ENCODE measurements at places on chromosomes 7 and 10. TPM values are rescaled to one million over a fixed set of nuclear protein-coding genes. Genes with fewer than 3 reads are reported as not detected.

The RNF32 gene
- 1.7 TPM for total RNA-seq

The CFAP43 gene
- 0.19 TPM for total RNA-seq

The OR2A12 gene
- total RNA-seq, result not detected

The MAGI2 gene
- 0.31 TPM for total RNA-seq

The ALOX5 gene
- total RNA-seq, result 22.4 TPM

The FANK1 gene
- 3.2 TPM for total RNA-seq

The CRYGN gene
- total RNA-seq, result not detected

DNA sequence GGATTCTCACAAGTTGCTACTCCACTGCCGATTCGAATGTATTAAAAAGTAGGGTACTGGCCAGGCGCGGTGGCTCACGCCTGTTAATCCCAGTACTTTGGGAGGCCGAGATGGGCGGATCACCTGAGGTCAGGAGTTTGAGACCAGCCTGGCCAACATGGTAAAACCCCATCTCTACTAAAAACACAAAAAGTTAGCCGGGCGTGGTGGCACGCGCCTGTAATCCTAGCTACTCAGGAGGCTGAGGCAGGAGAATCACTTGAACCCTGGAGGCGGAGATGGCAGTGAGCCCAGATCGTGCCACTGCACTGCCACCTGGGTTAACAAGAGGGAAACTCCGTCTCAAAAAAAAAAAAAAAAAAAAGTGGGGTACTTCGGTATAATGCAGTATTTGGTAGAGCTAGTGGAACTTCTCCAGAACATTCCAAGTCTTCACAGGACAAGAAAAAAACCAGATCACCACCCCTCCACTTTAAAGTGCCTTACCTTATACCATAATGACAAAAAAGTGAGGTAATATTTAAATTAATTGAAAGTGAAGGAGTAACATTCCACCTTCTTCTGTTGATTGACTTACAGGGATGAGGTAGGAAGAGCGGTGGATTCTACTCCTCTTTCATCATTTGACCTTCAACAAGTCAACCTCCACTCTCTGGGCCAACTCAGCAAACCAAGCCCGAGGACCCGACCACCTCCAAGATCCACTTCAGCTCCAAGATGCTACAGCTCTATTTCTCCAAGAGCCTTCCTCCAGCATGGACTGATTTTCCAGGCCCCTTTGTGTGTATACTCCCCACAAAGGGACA is 2.0 kb downstream of the BAZ1B start:
- peak overlapping the region; percentile 59 for H3K4me3 ChIP-seq
- no peak for DNase-seq
- no peaks in the 10 kb centered on the region for H3K36me3 ChIP-seq

DNA sequence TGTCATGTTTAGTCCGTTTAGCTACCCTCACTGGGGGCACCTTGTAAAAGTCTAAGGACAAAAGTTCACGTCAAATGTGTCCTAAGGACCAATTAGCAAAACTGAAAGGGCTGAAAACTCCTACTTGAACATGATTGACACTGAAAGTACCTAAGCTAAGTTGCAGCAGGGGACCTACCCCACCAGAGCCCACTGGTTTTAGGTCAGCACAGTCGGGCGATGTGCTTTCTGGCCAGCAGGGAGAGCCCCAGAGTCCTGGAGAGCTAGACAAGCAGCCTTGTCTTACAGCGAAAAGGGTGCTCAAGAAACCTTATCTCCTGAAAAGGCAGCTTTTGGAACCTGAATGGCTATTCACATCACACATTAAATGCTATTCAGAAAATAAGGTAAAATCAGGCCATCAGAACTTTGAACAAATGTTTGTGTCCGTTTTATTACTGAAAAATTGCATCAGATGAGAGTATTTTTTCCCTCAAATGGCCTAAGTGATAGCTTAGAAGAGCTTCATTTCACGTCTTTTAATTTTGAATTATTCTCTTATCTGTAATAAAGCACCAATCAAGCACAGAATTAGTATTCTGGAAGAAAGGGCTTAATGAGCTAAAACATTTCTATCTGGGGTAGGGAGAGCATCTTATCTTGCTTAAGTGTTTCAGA is 52.2 kb upstream of the MKI67 start:
- H3K4me1 ChIP-seq, result no peaks in the 10 kb centered on the region
- H3K27ac ChIP-seq, result no peak overlapping the region
- DNase-seq, result no peak
- H3K27me3 ChIP-seq, result peaks cover 11% of the 10 kb centered on the region
- H3K4me3 ChIP-seq, result no peak overlapping the region

DNA sequence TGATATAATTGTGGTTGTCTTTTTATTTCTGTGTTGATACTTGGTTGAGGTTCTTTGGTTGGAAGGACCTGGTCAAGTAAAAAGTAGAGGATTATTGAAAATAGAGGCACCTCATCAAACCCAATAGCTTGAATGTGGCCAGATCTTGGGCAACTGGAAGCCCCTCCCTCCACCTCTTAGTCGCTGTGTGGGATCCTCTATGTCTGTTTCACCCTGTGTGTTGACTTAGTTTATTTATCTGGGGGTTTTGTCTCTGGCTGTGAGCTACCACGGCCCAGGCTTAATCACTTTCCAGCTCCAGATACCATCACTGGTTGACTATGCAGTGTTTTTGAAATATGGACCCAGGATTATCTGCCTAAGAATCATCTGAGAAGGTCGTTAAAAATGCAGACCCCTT is 58.3 kb downstream of the AP3M1 start:
- no peaks in the 10 kb centered on the region for H3K27me3 ChIP-seq
- H3K36me3 ChIP-seq, result peaks cover 17% of the 10 kb centered on the region
- H3K4me3 ChIP-seq, result no peak overlapping the region
- no peaks in the 10 kb centered on the region for H3K4me1 ChIP-seq
- no peak for DNase-seq

DNA sequence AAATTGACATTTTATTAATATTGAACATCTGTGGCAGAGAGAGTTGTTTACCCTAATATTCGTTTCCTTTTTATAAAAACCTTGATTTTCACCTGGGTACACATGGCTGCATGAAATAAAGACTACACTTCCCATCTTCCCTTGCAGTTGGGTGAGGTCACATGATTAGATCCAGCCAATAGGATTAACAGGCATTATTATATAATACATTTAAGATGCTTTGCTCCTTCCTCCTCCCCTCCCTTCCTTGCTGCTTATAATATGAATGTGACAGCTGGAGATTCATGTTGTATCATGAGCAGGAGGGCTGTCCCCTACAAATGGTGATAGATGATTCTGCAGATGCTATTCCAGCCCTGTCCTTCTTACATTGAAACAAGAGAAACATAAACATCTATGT is 146.6 kb downstream of the SH2D4B start:
- DNase-seq, result no peak
- H3K36me3 ChIP-seq, result no peaks in the 10 kb centered on the region
- H3K4me1 ChIP-seq, result no peaks in the 10 kb centered on the region
- no peak overlapping the region for H3K27ac ChIP-seq
- no peaks in the 10 kb centered on the region for H3K27me3 ChIP-seq

DNA sequence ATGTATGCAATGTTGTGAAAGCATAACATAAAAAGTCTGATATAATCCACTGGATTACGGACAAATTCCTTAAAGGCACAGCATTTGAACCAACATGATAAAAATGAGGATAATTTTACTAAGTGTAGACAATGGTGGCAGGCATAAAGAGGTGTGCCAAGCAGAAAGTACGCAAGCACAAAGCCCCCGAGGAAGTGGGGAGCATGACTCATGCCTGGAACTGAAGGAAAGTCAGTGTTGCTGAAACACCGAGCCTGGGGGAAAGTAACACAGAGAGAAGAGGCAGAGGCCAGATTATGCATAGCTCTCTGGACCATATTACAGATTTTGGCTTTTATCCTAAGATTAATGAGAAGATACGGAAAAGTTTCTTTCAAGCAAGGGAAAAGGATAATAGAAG is 490.0 kb upstream of the PHF14 start:
- no peaks in the 10 kb centered on the region for H3K4me1 ChIP-seq
- no peak overlapping the region for H3K27ac ChIP-seq
- H3K36me3 ChIP-seq, result no peaks in the 10 kb centered on the region
- no peaks in the 10 kb centered on the region for H3K27me3 ChIP-seq

DNA sequence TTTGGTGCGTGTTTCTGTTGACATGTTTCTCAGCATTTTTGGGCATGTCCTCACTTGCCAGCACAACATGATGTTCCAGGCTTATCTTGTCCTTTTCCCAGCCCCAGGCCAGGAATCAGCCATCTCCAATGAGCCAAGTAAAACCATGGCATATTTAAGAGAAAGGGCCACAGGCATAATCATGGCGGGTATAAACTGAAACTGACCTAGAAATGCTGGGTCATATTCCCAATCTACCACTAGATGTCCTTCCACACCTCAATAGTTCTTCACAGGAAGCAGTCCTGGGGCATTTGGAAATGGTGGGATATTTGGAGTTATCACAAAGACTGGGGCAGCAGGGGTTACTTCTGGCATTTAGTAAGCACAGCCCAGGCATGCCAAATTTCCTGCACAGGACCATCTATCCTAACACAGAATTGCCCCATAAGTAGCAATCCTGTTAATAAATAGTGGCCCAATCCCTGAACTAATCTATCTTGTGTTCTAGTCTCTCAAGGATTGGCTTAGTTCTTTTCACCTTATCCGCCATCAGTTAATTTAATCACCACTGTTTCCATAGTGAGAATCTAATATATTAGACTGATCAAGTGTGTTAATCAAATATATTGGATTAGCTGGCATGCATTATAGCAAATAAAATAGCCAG is 101.6 kb downstream of the NPSR1 start:
- no peaks in the 10 kb centered on the region for H3K4me1 ChIP-seq
- no peaks in the 10 kb centered on the region for H3K27me3 ChIP-seq
- H3K27ac ChIP-seq, result no peak overlapping the region
- no peaks in the 10 kb centered on the region for H3K36me3 ChIP-seq

- no peaks in the 10 kb centered on the region for H3K36me3 ChIP-seq
- H3K27me3 ChIP-seq, result peaks cover 57% of the 10 kb centered on the region
- DNase-seq, result no peak
- no peak overlapping the region for H3K27ac ChIP-seq
- no peaks in the 10 kb centered on the region for H3K4me1 ChIP-seq
These were observed 22.1 kb downstream of the CFAP46 start for GRCh38 chr10:132920101-132920925.

DNA sequence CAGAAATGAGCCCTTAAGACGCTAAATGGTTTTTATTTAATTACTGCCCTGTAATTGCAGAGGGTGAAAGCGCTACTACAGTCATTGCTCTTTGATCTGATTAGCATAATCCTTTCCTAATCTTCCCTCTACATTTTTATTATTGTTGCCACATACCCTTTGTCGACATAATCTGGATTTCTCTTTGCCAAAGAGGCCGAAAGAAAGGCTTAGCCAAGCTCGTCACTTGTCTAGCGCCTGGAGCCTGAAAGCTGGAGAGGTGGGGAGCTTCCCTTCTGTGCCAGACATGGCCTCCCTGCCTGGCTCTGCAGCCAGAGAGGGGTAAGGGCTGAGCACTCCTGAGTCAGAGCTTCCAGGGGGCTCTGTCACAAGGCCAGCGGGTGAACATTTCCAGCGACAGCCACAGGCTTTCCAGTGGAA is 145.9 kb downstream of the PRKAG2 start:
- H3K4me1 ChIP-seq, result peaks cover 26% of the 10 kb centered on the region
- no peak for DNase-seq
- H3K27ac ChIP-seq, result peak overlapping the region; percentile 8
- H3K4me3 ChIP-seq, result no peak overlapping the region
- H3K27me3 ChIP-seq, result peaks cover 59% of the 10 kb centered on the region
- no peaks in the 10 kb centered on the region for H3K36me3 ChIP-seq

- no peaks in the 10 kb centered on the region for H3K27me3 ChIP-seq
- H3K4me1 ChIP-seq, result peaks cover 11% of the 10 kb centered on the region
- peak overlapping the region; percentile 80 for H3K27ac ChIP-seq
These were observed 47.6 kb downstream of the SMURF1 start for GRCh38 chr7:99096124-99096887.

- no peaks in the 10 kb centered on the region for H3K36me3 ChIP-seq
- H3K27ac ChIP-seq, result no peak overlapping the region
These were observed 282.5 kb upstream of the TEX47 start for GRCh38 chr7:89077992-89078391.

GRCh38 chr10:60042262-60042661 is 135.9 kb upstream of the CCDC6 start:
- DNase-seq, result no peak
- H3K4me3 ChIP-seq, result no peak overlapping the region
- H3K27ac ChIP-seq, result no peak overlapping the region
- no peaks in the 10 kb centered on the region for H3K4me1 ChIP-seq
- H3K27me3 ChIP-seq, result no peaks in the 10 kb centered on the region
- no peaks in the 10 kb centered on the region for H3K36me3 ChIP-seq

- no peaks in the 10 kb centered on the region for H3K27me3 ChIP-seq
- H3K36me3 ChIP-seq, result peaks cover 68% of the 10 kb centered on the region
- DNase-seq, result no peak
- no peak overlapping the region for H3K27ac ChIP-seq
These were observed 79.8 kb downstream of the RALA start for GRCh38 chr7:39703144-39703543.

- H3K4me1 ChIP-seq, result peaks cover 70% of the 10 kb centered on the region
- H3K27me3 ChIP-seq, result no peaks in the 10 kb centered on the region
- no peaks in the 10 kb centered on the region for H3K36me3 ChIP-seq
- DNase-seq, result no peak
These were observed 17.9 kb downstream of the TES start for GRCh38 chr7:116228241-116228640.

DNA sequence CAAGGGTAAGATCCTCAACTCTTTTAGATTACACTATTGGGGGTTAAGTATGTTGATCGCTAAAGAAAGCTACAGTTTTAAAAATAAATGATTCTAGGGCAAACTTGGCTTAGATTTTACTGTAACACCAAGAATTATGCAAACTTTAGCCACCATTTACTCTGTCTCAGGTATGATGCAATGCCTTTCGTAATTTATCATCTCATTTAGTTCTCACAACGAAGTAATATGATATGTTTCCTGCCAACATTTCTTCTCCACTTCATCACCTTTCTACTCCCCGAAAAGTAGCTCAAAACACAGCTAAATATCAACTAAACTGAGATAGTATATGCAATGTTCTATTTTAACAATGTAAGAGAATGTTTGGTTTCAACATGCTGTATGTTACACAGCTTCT is 21.1 kb downstream of the FAM133B start:
- DNase-seq, result no peak
- H3K4me1 ChIP-seq, result no peaks in the 10 kb centered on the region
- no peak overlapping the region for H3K4me3 ChIP-seq

GRCh38 chr7:38051786-38052185 is 126.3 kb upstream of the STARD3NL start:
- DNase-seq, result no peak
- no peaks in the 10 kb centered on the region for H3K36me3 ChIP-seq
- H3K27me3 ChIP-seq, result no peaks in the 10 kb centered on the region

- H3K4me3 ChIP-seq, result no peak overlapping the region
- H3K27me3 ChIP-seq, result no peaks in the 10 kb centered on the region
- H3K36me3 ChIP-seq, result no peaks in the 10 kb centered on the region
These were observed 37.3 kb downstream of the EGFR start for GRCh38 chr7:55056068-55056467.

- H3K27me3 ChIP-seq, result no peaks in the 10 kb centered on the region
- H3K27ac ChIP-seq, result no peak overlapping the region
- no peaks in the 10 kb centered on the region for H3K36me3 ChIP-seq
- no peaks in the 10 kb centered on the region for H3K4me1 ChIP-seq
- H3K4me3 ChIP-seq, result no peak overlapping the region
These were observed 304.2 kb downstream of the PCDH15 start for GRCh38 chr10:54496852-54497251.
